Pericardium fibroblast (primary cell): ENCODE measurements at places on chromosomes 1 and 21. TPM values are rescaled to one million over a fixed set of nuclear protein-coding genes. Genes with fewer than 3 reads are reported as not detected.

Gene EXO1
- 0.58 and 2.1 TPM in 2 replicates for total RNA-seq

Gene TTLL10
- total RNA-seq, result not detected in 2 replicates

Gene CHIA
- total RNA-seq, result not detected in 2 replicates

Gene RUNX3
- not detected in 2 replicates for total RNA-seq

Gene PARS2
- total RNA-seq, result 6.6 and 7.6 TPM in 2 replicates

Gene MNDA
- total RNA-seq, result not detected in 2 replicates

Gene PLEKHA6
- total RNA-seq, result 1.0 and 2.7 TPM in 2 replicates

Gene SPRR3
- not detected in 2 replicates for total RNA-seq

Gene E2F2
- under 0.01 and 0.12 TPM in 2 replicates for total RNA-seq

Gene MYOG
- 8.9 TPM in 1 of 2 replicates, not detected in the other for total RNA-seq
